ENCODE measurements at places on chromosomes 16 and 17.
A peak's percentile ranks its signal among the peaks of the same experiment; 100 is the strongest.

DNA sequence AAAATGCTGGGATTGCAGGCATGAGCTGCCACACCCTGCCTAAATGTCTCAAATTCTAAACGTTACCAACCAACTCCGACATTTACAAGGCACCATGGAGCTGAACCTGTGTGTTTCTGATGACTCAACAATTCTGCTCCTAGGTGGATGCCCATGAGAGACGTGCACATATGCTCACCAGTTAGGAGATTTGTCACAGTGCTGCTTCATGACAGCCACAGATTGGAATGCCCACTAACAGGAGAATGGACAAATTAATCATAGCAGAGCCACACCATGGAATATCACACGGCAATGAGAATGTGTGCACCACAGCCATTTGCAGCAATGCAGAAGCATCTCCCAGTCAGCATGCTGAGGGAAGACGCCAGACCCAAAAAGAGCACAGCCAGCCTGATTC, 8.0 kb upstream of the KCNG4 start:
- DNase-seq, result no peak

DNA sequence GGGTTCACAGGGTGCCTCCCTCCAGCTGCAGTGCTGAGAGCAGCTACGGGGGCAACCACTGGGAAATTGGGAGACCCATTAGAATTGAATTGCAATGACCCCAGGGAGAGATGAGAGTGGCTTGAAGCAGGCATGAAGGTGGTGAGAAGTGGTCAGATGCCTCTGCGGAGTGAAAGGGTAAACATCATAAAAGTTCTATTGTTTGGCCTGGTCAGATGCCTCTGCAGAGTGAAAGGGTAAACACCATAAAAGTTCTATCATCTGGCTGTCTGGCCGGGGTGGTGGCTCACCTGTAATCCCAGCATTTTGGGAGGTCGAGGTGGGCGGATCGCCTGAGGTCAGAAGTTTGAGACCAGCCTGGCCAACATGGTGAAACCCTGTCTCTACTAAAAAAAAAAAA, 53.5 kb downstream of the TNFRSF13B start:
- DNase-seq, result no peak

GRCh38 chr17:18136357-18136756, 27.8 kb downstream of the MYO15A start:
- no peak for DNase-seq

GRCh38 chr17:61225178-61225882, 174.3 kb upstream of the TBX2 start:
- no peak for DNase-seq

DNA sequence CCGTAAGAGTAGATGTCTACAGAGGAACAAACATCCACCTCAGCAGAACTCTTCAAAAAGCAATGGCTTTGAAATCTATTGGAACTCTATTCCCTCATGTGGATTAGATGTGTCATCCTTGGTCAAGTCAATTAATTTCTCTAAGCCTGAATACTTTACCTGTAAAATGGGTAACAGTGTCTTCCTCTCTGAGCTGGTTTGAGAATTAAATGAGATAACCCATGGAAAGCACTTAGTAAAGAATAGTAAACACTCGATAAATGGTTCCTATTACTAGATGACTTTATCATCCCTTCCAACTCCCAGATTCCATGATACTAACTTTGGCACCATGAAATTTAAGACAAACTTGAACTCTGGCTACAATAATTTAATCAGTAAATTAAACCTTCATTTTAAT, 89.1 kb downstream of the SKAP1 start:
- DNase-seq, result no peak

GRCh38 chr16:51755039-51755501, 604.0 kb upstream of the SALL1 start:
- no peak for DNase-seq

- no peak for DNase-seq
Observed at GRCh38 chr17:61538480-61538879, 52.5 kb downstream of the NACA2 start.

GRCh38 chr17:60640503-60640902, 37.1 kb upstream of the BCAS3 start:
- no peak for DNase-seq

- no peak for DNase-seq
Observed at GRCh38 chr17:59756236-59756818, 48.9 kb downstream of the VMP1 start.

DNA sequence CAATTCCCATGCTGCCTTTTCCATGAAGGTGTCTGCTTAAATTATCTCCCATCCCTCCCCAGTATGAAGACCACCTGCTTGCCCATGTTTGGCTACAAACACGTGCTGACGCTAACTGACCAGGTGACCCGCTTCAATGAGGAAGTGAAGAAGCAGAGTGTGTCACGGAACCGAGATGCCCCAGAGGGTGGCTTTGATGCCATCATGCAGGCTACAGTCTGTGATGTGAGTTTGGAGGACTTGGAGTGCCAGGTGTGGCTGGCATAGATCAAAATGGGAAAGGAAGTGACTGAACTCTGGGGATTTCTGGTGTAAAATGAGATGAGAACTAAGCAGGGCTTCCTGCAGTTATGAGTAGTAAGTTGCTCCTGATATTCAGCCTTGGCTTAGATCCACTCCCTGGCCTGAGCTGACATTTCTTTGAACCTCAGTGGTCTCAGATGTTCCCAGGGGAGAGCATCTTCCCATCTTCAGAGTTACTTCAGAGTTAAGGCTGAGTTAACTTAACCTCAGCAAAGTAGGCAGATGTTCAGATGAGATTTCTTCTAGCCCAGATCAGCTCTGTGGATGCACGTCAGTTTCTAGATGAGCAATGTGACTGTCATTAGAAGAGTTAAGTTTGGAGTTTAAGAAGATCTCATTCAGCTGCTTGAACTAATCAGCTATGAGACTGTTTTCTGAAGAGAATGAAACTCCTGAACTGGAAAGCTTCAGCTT, 32.7 kb downstream of the ITGB3 start:
- DNase-seq, result no peak

- DNase-seq, result no peak
Observed at GRCh38 chr16:63922560-63922959, 1199.3 kb downstream of the CDH11 start.

GRCh38 chr17:37770631-37771518, 26.0 kb upstream of the HNF1B start:
- DNase-seq, result peak; percentile 72

- DNase-seq, result no peak
Observed at GRCh38 chr17:78397681-78398101, 19.2 kb downstream of the PGS1 start.

GRCh38 chr17:48995304-48995973, 1.7 kb upstream of the IGF2BP1 start:
- DNase-seq, result peak; percentile 9

DNA sequence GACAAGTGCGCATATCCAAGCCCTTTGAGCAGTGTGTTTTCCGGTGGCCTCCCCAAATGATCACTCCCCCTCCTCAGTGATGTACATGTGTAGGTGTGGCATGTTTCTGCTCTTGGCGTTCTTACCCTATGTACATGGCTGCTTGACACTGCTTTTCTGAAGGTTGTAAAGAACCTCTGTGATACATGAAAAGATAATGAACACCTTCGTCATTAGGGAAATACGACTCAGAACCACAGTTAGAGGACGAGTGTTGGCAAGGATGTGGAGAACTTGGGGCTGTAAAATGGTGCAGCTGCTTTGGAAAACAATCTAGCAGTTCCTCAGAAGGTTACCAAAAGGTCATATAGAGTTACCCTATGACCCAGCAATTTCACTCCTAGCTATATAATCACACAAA, 28.6 kb downstream of the CEP95 start:
- DNase-seq, result no peak

GRCh38 chr16:50909831-50910735, 168.2 kb downstream of the CYLD start:
- no peak for DNase-seq

DNA sequence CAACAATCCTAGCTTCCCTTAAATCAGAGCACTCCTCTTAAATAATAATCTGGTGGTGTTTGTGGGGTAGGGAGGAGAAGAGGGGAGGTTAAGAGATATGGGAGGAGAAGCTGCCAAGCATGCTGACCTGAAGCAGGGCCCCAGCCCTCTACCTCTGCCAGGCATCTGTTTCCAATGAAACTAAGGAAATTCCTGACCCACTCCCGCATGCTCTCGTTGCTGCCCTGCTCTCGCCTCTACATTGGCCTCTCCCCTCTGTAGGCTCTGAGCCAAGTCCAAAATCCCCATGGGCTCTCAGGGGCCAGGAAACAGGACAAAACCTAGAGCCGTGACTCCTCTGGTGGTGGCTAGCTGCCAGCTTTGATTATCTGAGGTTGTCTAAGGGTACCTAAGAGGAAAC, 559.5 kb upstream of the CDH11 start:
- DNase-seq, result no peak

DNA sequence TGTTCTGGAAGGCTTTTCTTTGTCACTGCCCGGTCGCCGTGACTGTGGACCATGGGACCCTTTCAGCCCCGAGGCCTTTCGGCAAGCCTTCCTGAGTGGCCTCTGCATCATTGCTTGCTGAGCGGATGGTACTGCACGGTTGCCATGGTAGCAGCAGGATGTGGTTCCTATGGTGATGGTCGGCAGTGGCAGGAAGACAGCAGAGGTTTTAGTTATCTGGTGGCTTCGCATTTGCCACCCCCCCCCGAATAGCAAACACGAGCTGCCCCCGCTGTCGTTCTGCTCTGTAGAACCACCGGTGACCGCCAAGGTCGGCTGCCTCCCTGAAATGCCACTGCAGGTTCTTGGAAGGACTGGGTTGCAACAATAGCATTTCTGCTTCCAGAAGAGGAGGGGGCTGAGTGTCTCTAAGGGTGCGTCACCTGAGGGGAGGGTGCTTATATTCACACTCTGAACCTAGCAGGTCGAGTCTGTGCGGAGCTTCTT, 76.6 kb downstream of the CMIP start:
- DNase-seq, result peak; percentile 78

GRCh38 chr16:82083710-82084353, 48.8 kb downstream of the HSD17B2 start:
- no peak for DNase-seq

DNA sequence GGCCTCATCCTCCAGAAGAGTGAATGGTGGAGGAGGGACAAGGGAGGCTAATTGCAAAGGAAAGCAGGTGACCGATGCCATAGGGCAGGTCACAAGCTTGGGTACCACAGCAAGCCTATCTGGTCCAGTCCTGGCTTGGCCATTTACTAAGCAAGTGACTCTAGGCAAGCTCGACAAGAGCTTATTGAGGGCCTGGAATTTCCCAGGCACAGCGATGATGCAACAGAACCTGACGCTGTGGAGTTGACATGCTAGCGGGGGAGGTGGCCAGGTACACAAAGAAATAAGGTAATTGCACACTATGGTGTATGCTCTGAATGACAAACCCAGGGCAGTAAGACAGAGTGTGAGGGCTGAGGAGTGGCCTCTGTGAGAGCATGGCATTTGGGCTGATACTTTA, 98.5 kb downstream of the PGS1 start:
- no peak for DNase-seq

DNA sequence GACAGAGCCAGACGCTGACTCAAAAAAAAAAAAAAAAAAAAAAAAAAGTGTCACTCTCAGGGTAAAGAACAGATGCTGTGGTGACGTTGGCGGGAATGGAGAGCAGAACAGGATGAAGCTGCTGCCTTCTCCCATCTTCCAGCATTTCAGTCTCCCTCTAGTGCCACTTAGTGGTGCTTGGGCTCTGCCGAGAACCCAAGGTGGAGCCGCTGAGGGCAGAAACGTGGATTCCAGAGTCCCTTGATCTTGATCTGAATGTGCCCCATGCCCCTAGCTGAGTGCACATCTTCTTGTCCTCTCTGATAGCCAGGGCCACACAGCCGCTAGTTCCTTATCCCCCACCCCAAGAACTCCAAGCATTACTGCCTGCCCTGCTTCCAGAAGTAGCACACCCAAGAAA, 43.2 kb upstream of the FA2H start:
- DNase-seq, result no peak

DNA sequence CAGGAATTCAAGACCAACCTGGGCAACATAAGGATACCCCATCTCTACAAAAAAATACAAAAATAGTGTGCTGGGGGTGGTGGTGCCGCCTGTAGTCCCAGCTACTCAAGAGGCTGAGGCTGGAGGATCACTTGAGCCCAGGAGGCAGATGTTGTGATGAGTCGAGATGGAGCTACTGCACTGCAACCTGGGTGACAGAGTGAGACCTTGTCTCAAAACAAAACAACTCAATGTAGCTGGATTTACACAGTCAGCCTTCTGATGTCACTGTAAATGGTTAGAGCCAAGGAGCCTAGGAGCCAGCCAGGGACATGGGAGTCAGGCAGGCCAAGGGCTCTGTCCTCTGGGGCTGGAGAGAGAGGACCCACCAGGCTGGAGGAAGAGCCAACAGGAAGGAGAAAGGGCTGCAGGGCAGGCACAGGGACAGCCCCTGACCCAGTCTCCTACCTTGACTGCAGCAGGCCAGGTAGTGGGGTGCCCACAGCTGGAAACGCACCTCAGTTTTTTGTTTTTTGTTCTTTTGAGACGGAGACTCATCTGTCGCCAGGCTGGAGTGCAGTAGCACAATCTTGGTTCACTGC, 8.4 kb downstream of the CDIPT start:
- DNase-seq, result peak; percentile 27

- DNase-seq, result no peak
Observed at GRCh38 chr17:40490982-40491381, 10.4 kb downstream of the TNS4 start.

GRCh38 chr17:64196601-64197000, 66.5 kb downstream of the TEX2 start:
- DNase-seq, result no peak

- no peak for DNase-seq
Observed at GRCh38 chr17:10105513-10106001, 92.8 kb downstream of the GAS7 start.

DNA sequence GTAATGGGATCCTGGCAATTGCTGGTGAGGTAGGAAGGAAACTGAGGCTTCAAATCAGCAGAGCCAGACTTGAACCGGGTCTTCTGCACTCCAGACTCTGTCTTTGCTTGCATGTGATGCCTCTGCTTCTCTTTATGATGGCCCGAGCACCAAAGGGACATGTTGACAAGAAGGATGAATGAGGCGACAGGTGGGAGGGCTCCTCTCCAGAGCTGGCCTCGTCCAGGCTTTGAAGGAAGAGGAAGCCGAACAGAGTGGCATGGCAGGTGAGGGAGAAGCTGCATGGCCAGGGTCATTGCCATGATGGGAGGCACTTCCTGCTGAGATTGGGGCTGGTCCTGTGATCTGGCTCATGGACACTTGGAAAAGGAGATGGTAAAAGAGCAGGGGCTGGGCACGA, 40.8 kb downstream of the AKAP1 start:
- DNase-seq, result no peak

DNA sequence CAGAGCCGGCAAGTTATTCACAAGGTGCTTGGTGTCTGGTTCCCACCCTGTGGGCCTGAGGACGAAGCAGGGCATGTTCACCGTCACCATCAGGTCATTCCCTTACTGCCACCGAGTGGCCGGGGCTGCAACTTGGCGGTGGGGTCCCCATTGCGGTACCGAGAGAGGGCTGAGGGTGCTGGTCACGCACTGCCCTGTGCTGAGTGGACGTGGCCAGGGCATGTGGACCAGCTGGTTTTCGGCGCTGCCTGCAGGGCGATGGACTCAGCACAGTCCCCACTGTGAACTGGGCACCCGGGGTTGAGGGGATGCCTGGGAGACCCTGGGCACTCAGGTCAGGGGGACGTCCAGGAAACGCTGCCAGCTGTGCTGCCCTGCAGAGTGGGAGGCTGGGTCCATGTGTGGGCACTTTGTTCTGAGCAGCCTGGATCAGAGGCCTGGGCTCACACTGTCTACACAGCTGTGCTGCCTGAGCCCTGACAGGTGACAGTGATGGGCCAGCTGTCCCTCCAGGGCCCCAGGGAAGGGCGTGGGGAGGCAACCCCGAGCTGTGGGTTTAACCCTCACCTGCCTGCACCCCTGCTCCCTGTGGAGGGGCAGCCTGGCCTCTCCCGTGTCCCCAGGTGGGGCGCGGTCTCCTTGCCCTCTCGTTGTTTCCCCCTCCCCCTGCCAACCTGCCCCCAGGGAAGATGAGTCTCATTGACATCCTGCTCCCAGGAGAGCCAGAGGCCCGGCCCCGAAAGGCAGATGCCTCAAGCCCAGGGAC, 39.3 kb upstream of the GNG13 start:
- DNase-seq, result no peak
